GM13976 (cell line): ENCODE measurements at places on chromosomes 11 and 22.

GRCh38 chr11:69012092-69013008 is 696 bp downstream of the MRGPRF start:
- no peak for DNase-seq

DNA sequence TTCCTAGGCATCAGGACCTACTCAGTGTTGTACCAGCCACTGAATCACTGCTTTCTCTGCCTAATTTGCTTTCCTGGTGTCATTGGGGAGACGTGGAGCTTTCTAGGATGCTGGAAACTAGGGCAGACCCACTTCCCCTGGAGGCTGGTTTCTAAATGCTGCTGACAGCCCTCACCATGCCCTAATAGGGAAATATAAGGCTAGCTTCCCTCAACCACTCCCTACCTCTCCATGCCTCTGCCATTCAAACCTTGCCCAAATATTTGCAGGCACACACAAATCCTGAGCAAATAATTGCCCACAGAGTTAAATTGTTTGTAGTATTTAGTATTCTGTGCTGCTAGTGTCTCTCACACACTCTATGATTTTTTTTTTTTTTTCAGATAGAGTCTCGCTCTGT is 310.2 kb downstream of the DDX10 start:
- DNase-seq = no peak

DNA sequence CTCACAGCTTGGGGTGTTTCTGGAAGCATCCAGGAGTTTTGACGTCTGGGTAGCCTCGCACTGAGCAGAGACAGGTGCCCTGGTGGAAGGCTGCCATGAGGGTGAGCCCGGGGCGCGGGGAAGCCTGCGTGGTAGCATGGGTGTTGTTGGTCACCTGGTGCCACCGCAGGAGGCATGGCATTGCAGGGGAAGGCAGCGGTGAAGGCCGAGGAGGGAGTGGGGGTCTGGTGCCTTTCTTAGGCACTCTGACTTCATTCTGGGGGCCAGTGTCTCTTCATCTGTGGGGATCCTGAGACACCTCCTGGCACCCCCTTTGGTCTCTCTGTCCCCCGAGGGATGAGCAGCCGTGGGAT is 271.2 kb downstream of the TBC1D22A start:
- no peak for DNase-seq

DNA sequence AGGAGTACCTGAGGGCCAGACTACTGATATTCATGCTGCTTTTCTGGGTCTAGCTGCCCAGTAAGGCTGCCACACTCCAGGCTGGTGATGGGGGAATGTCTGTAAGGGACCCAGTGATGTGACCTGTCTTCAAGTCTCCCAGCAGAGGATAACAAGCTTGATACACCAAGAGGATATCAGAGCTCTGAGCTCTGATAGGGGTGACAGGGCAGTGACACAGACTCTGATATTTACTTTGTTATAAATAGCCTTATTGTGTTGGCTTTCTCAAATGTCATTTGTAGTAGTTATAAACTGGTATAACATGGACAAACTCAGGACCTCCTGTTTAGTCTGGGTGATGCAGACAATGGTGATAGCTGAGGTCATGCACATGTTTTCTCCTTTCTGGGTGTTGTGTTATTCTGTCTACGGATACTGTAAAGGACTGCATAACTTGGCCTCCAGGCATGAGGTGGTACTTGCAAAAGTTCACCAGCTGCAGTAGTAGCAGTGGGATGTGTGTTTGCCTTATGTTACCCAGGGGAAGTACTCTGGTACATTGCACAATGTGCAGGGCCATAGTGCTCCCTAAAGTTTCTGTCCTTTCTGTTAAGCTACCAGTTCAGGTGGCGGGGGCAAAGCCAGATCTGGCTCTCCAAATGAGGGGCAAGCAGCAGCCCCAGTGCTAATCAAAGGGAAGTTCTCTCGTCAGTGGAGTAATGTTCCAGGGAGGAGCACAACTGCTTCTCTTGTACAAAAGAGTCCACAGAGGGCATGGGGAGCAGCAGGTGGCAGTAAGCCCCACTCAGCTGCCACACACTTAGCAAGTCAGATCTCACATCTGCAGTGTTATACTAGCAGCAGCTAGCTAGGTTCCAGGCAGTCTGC is 812.2 kb downstream of the JRKL start:
- DNase-seq = no peak

DNA sequence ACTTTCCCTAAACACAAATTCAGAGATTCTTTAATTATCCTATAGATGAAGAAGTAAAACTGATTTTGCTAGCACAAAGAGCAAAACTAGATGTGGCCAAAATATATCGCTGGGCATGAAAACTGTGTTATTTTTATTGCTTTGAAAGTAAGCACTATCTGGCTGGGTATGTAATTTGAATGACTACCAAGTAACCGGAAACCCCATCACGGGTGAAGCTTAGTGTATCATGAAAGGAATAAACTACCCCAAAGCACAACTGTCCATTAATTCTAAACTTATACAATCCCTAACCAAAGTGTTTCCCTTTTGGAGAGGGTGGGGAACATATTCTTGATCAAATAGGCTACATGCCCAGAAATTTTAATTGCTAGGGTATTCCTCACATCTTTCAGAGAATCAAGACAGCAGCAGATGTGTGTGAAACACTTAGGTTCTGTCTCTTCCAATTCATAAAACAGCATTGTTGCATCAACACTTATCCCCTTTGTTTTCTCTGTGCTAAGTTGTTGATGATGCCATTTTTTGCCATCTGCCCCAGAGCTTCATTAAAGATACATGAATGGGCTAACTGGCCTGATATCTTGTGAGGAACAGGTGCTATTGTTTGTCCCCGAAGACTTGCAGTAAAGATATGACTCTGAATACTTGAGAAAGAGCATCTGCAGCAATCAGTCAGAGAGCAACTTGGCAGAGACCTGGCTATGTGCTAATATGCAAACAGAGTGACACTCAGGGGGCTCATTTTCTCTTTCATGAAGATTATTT is 238.2 kb downstream of the SOX6 start:
- DNase-seq = no peak

DNA sequence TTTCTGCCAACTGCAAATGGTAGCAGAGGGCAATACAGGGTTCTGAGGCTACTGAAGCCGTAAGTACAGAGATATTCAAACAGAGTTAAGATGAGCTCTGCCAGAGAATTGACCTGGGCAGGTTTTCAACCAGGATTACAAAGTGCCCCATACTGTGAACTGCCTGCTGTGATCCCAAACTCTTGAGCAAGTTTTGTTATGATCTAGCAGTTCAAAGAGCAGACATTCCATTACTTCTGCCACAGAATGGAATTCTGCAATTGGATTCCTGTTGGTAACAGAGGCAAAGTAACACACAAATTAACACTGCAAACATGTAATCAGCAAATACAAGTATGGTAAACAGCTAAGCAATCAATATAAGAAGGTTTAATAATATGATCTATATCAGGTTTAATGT is 31.2 kb downstream of the ALG9 start:
- DNase-seq = no peak
